ENCODE measurements at places on chromosomes 5 and 9.
A peak's percentile ranks its signal among the peaks of the same experiment; 100 is the strongest.

DNA sequence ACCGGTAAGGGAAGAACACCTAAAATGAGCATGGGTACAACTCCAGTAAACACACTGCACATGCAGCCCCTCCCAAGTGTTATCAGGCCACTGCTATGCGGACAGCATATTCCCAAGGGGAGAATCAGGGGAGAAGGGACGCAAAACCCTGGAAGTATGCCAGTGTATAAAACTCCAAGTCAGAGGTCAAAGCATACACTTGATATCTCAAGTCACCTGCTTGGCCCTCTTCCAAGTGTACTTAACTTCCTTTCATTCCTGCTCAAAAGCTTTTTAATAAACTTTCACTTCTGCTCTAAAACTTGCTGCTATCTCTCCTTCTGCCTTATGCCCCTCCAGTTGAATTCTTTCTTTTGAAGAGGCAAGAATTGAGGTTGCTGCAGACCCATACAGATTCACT lies 408.1 kb downstream of the HTR1A start:
- DNase-seq: no peak

DNA sequence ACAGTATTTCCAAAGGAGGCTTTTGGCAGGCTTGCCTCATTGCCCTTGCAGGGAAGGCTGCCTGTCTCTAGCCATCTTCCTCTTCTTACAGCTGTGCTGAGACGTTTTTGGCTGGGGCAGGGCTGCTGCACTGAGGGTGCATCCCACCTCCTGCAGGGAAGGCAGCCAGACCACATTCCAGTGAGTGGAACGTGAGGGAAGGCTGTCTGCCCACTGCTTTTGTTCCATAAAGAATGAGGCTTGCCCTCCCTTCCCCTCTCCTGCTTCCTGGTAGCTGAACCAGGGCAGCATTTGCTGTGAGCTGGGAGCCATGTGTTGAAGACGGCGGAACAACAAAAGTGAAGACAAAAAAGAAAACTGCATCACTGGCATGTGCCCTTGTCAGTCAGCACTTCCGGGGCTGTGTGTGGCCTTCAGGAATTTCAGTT lies 16.8 kb downstream of the MGAT1 start:
- peak; percentile 82 for DNase-seq

DNA sequence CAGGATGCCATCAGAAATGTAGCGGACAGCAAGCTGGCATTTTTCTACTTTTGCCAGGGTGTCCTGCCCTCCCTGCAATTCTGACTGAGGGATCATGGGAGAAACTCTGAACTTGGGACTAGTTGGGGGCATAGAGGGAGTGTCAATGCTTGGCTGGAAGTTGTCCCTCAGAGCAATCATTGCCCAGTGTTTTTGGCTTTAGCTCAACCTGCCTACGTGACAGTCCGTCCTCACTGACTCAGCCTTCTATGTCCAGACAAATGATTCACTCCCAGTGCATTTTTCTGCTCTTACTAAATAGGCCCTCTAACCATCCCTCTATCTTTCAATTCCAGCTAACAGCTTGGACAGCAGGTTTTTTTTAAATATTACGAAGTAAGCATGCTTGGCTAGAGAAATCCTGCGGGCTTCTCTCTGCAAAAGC lies 627.4 kb downstream of the TLR4 start:
- DNase-seq: no peak

DNA sequence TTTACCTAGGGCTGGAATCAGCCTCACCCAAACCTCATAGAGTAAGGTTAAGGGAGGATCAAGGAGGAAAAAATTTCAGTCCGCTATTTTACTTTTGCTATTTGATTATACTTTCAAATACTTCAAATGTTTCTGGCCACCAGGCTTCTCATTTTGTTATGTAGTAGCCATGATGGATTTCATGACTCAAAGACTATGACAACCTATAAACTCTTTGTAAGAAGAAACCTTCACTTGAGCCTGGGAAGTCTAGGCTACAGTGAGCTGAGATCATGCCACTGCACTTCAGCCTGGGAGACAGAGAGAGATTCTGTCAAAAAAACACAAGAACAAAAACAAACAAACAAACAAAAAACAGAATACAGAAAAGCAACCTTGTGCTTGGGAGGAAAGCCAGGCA lies 293.6 kb upstream of the TNC start:
- no peak for DNase-seq

DNA sequence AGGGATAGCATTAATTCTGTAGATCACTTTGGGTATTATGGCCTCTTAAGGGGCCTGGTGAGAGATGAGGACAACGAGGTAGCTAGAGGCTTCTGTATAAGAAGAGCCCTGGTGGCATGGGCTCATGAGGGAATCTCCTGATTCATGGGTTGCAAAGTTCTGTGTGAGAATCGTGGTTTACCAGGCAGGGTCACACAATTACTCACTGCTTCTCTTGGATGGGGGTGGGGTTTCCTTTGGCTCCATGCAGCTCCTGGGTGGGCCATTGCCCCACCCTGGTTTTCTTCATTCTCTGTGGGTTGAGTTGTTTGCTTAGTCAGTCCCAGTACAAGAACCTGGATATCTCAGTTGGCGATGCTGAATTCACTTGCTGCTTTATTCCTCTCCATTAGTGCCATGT lies 30.9 kb upstream of the TNFSF15 start:
- DNase-seq: no peak

DNA sequence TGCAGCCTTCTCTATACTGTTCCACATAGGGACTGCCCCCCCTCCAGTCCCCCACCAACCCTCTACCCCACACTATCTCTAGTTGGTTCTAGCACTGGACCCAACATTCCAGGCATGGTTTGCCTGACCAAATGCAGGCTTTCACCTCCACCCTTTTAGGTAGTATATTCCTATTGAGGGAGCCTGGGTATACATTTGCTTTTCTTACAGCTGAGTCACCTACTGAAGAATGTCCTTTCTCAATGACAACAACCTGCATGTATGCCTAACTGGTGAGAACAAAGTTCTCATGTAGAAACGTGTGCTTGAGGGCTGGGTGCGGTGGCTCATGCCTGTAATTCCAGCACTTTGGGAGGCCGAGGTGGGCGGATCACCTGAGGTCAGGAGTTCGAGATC lies 8.2 kb downstream of the TNIP1 start:
- no peak for DNase-seq

DNA sequence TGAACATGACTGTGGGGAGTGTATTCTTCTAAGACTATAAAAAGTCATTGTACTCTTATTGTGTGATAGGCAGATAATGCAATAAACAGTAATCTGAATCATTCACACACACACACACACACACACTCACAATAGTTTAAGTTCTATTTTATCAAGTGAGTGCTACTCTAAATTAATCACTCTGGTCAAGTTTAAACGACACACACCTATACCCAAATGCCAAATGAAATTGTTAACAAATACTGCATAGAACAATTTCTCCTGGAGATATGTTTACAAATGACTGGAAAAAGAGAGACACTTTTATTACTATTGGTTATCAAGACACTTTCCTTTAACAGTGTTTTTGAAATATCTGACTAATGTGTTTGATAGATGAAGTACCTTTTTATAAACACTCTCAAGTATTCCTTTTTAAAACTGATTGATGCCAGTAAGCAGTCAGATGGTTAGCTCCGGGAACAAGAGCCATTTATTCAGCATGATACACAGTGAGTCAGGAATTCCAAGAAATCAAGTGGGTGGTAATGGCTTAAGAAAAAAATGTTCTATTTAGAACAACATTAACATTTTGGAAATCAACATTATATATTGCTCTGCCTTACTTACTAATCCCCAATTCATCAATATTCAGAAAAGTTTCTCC lies 521.6 kb upstream of the ST8SIA4 start:
- no peak for DNase-seq

DNA sequence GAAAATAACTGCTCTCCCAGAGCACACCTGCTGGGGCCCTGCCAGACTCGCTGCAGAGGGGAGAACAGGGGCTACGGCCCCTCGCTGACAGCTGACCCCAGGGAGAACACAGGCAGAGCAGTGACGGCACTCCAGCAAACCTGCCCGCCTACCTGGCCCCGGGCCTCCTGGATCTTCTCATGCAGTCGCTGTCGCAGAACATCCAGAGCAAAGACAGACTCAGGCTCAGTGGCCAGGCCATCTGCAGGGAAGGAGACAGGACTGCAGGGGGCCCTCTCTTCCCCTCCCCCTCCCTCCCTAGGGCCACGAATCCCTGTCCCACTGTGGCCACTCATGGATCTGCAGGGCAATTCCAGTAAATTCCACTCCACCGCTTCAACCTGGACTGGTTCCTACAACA lies 2.4 kb downstream of the SURF6 start:
- no peak for DNase-seq

- no peak for DNase-seq
Measured at GRCh38 chr9:136521537-136521936, 24.3 kb downstream of the NOTCH1 start.

DNA sequence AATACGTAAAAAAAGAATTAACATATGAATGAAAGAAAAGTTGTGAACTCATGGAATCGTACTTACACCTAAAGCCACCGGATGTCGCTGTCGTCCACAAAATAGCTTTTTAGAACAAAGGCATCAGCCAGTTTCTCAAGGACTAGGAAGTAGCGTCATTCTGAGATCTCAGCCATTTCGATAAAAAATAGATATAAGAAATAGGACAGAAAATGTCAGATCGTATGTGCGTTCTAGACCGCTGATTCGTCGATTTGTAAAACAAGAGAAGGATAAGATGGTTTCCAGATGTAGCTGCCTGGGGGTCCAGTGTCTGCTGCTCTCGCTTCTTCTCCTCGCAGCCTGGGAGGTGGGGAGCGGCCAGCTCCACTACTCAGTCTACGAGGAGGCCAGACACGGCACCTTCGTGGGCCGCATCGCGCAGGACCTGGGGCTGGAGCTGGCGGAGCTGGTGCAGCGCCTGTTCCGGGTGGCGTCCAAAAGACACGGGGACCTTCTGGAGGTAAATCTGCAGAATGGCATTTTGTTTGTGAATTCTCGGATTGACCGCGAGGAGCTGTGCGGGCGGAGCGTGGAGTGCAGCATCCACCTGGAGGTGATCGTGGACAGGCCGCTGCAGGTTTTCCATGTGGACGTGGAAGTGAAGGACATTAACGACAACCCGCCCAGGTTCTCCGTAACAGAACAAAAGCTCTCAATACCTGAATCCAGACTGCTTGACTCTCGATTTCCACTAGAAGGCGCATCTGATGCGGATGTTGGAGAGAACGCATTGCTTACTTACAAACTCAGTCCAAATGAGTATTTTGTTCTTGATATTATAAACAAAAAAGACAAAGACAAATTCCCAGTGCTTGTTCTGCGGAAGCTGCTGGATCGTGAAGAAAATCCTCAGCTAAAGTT lies at the start of gene PCDHA10:
Gene PCDHA10 (plus strand): TSS at position 126 of the 903 bp plus-strand sequence. CDS start 152 bp downstream, at position 278.
- no peak for DNase-seq

- DNase-seq: no peak
Measured at GRCh38 chr9:272251-273213, 57.9 kb downstream of the DOCK8 start.

DNA sequence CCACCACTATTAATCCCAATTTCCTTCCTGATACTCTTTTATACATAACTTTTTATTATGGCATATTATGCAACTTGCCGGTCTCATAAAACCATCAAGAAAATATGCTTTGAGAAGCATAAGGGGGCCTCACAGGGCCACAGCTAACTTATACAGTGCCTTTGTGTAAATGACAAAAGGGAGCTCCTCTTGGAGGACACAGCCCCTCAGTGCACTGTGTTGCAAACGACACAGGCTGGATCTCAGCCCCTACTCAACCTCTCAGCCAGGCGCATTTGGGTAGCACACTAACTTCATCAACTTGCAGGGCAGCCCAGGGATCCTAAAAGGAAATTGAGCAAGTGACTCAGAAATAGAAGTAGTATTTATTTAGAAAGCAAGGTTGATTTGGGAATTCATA lies 35.4 kb downstream of the RIGI start:
- DNase-seq: no peak

- no peak for DNase-seq
Measured at GRCh38 chr9:137429974-137430722, 7.0 kb downstream of the NOXA1 start.

DNA sequence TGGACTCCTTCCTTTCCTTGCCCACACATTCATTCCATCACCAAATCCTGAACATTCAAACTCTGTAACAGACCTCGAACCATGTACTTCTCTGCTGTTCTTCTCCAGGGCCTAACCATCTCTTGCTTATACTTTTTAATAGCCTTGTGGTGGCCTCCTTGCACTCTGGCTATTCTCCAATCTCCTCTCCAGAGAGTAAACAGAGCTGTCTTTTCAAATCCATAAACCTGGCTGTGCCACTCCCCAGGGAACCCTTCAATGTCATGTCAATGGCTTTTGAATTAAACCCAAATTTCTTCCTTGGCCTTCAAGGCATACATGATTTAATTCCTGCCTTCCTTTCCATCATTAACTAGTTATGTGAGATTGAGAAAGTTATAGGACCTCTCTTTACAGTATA lies 277.6 kb upstream of the EFNA5 start:
- DNase-seq: no peak

DNA sequence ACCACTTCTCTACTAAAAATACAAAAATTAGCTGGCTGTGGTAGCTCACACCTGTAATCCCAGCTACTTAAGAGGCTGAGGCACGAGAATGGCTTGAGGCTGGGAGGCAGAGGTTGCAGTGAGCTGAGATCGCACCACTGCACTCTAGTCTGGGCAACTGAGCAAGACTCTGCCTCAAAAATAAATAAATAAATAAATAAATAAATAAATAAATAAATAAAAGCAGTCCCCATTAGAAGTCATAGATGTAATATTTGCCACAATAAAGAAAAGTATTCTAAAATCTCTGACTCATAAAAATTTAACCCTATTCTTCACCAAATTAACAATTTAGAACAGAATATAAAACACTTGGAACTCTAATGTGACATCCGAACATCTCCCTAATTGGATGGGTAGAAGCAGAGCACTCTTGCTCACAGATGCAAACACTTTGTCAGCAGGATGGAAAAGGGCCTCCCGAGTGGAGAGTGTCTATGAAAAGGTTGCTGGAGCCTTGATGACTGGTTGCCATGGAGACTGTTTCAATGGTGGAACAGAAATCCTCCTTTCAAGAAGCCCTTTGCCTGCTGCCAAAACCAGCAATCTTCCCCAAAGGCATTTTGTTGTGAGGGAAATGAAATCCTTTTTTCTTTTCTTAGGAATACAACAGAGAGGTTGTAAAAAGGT lies 38.9 kb upstream of the TRAF1 start:
- DNase-seq: no peak

DNA sequence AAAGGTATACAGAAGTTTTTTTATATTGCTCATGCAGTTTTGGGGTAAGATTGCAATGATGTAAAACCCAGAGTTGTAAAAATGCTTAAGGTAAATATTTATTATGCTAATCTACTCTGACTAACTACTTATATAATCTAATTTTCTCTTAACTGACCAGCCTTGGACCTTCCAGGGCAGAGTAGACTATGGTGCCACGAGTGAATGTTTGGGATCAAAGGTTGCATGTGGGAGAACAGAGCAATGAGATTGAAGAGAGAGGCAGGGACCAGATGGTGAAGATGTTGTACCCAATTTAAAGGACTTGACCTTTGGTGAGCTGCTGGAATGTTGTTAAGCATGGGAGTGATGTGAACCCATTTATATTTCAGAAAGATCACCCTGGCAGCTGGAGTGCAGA lies 34.8 kb upstream of the PANK3 start:
- DNase-seq: no peak

- DNase-seq: no peak
Measured at GRCh38 chr9:100449420-100449819, 22.5 kb downstream of the MSANTD3 start.

Data from left forelimb (tissue), 1 donor.